ENCODE measurements at places on chromosomes 1 and 21. TPM values are rescaled to one million over a fixed set of nuclear protein-coding genes. Genes with fewer than 3 reads are reported as not detected.

DNA sequence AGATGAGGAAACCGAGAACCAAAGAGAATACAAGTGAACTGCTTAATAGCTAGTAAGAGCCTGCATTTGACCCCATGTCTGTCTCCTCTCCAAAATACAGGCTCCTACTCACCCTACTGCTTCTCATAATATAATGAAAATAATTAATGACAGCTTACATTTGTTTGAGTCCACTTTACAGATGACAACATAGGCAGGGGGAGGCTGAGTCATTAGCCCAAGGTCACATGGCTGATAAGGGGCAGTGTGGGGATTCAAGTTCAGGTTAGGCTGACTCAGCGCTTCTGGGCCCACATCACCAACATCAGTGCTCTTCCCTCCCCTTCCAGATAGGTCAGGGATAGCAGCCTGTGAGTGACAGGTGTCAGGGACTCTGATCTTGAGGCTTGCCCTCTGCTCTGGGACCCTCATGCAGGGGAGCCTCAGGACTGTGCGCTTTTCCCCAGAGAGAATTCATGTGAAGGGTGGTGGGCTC is 16.2 kb downstream of the AZIN2 start:
- no peak for DNase-seq

- DNase-seq = no peak
These were observed 55.2 kb downstream of the PCNX2 start for GRCh38 chr1:233240371-233240770.

DNA sequence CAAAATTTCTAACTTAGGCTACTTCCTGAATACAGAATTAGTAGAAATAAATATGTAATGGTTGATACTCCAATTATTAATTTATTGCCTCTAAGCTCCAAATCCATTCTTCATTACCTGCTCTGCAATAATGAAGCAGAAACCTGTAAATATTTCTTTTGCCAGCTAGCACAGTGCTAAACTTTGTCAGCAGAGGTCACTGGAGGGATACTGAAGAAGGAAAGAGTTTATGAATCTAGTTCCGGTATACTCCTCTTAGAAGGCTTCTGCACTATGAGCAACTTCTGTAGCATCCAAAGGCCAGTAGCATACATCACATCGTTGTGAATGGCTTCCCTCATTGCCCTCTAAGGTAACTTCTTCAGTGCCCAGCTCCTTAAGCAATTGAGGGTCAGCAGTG is 81.0 kb upstream of the LHX8 start:
- DNase-seq = no peak

DNA sequence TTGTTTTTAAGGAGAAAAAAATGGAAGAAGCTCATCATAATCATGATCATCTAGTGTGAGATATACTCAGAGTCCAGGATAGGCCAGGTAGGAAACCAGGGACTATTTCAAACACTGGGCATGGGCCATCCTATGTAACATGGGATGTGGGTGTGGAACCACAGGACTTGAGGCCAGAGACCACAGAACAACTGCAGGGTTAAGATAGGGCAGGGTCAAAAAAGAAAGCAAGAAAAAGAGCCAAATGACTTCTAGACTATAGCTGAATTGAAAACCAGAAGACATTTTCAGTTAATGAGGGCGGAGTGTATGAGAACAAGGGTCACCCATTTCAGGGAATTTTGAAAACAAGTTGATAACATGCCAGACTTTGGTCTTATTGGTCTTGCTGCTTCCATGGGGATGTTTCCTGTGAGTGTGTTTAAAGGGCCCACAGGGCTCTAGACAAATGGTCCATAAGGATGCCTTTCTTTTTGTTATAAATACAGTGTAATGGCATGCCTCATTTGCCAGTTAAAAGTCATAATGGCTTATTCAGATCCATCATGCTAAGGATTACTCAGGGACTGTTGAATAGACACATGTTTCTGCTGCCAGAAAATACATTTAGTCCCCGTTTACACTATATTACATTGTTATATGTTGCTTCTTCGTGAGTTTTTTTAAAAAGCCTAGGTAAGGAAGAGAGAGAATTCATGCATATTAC is 182.0 kb upstream of the C21orf91 start:
- DNase-seq = no peak

CDCA8 gene
- 1.3 TPM for total RNA-seq

All from renal cortical epithelial cell (primary cell).